AG09309 (cell line): ENCODE measurements at places on chromosomes 4 and X.

GRCh38 chrX:153778684-153779101 is 2.1 kb upstream of the SRPK3 start:
- no peak for DNase-seq

- no peak for DNase-seq
Measured at GRCh38 chr4:93771640-93772411, 56.7 kb upstream of the ATOH1 start.

GRCh38 chr4:82644734-82645126 is 82.9 kb upstream of the TMEM150C start:
- DNase-seq: no peak

DNA sequence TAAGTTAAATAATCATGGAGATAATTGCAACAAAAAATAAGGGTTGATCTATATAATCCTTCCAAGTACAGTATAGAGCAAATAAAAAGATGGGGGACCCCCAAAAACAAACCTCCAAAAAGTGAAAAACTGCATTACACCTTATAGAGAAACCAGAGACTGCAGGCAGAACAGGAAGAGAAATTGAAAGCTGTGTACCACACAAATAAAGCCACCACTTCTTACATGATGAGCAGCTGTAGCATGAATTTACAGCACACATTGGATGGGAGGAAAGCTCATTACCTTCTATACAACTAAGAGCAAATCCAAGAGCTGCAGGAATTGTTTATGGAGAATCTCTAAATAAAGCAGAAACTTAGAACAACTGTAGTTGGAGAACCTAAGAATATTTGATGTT is 152.4 kb upstream of the PDE5A start:
- no peak for DNase-seq

GRCh38 chrX:15946783-15947580 is 92.4 kb upstream of the AP1S2 start:
- peak; percentile 59 for DNase-seq

DNA sequence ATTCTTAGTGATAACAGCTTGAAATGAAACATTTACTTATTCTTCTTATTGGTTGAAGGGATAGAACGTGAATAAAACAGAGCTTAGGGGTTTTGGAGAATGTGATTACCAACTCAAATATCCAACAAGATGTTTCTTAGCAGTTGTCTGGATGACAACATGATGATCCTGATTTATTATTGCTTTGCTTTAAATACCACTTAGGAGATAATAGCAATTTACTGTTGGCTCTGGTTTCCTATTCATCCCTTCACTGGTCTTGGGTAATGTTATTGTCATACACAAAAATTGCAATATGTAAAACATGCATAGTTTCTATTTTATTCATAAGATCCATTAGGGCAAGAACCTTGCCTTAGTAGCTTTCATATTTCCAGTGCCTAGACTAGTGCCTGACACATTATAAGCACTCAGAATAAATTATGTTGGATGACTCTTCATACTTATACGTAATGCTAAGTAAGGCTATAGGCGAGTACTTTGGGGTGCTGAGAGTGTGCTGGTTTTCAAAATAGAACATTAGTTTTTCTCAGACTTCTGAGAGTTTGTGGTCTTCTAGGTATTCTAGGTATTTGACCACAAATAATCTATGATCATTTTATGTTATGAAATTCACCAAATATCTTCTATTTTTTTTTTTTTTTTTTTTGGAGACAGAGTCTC is 58.6 kb upstream of the PGRMC2 start:
- no peak for DNase-seq

GRCh38 chr4:28973587-28974350 is 1746.4 kb upstream of the PCDH7 start:
- DNase-seq: no peak

DNA sequence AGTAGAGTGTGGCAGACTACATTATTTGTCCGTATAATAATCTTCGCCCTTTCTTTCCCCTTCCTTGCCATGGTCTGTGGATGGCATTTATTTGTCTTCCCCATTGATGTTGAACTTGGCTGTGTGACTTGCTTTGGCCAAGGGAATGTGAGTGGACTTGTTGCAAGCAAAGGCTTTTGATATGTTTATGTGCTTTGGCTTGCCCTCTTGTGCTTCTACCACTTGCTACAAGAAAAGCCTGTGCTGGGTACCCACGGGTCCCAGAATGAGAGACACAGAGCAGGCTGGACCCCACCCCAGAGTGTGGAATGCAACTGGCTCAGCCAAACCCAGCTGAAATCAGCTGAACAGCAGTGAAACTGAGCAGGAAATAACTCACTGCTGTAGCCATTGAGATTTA is 63.0 kb downstream of the FAM184B start:
- no peak for DNase-seq

DNA sequence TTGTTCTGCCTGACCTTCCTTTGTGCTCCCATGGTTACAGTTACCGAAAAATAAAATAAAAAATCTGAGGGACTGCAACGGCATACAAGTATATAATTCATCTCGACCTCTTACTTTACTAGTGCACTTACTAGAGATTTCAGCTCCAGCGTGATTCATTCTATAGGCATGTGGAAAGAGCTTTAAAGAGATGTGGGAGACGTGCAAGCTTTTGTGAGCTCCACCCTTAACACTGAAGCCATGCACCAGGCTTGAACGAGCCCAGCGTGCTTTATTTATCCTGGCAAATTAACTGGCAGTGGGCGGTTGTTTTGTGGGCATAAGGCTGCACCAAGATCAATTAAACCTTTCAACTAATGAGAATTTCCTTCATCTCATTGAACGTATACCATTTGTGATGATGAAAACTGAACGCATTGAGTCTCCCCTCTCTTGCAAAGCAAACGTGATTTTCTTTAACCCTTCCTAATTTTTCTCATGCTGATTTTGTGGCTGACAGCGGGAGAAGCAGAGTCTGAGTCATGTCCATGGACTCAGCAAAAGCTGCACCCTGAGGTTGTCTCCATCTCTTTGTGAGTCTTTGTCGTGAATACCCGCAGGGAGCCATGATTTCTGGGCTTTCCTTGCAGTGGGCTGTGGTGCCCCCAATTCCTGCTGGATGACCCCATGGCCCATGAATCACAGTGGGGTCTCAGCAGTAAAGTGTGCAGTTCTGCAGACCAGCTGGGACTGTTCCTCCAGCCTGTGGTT is 60.1 kb downstream of the MXRA5 start:
- DNase-seq: no peak

DNA sequence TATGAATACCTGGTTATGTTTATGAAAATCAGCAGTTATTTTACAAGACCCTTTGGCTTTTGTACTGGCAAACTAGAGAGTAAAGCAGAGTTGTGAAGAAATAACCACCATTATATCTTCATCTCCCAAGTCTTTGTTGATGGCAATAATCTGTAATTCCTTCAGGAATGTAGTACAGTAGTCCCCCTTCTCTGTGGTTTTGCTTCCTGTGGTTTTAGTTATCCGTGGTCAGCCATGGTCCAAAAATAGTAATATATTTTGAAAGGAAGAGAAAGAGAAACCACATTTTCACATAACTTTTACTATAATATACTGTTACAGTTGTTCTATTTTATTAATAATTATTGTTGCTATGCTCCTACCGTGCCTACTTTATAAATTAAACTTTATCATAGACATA is 27.8 kb downstream of the BANK1 start:
- peak; percentile 59 for DNase-seq

DNA sequence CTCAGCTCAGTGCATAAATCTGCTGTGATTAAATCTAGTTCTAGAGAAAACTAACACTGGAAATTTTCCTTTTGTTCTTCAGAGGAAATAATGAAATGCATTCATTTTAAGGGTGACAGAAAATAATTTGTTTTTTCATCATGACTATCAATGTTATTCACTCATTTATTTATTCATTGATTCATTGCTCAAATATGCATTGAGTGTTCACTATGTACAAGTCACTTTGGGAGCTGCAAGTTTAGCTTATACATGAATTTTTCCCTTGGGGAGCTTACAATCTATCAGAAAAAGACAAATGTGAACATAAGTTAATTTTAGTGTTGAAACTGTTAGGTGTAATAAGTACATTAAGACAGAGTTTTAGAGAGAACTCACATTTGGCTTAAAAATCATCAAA is 897.8 kb downstream of the CENPC start:
- DNase-seq: no peak

DNA sequence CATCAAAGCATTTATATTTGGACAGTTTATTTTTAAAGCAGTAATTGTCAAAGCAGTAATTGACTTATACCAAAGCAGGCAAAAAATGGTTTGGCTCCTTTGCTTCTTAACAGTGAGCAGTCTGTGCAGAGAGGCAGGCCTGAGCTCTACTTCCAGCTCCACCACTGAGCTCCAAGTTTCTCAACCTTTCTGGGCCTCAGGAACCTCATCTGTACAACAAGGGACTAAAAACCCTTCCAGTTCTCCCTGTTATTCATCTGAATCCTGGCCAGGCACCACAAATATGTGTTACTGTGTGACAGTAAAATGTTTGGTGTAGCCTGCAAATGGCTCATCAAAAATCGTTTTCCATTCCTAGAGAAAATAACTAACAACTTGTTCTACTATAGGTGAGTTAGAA is 88.7 kb upstream of the TTC29 start:
- DNase-seq: peak; percentile 21

DNA sequence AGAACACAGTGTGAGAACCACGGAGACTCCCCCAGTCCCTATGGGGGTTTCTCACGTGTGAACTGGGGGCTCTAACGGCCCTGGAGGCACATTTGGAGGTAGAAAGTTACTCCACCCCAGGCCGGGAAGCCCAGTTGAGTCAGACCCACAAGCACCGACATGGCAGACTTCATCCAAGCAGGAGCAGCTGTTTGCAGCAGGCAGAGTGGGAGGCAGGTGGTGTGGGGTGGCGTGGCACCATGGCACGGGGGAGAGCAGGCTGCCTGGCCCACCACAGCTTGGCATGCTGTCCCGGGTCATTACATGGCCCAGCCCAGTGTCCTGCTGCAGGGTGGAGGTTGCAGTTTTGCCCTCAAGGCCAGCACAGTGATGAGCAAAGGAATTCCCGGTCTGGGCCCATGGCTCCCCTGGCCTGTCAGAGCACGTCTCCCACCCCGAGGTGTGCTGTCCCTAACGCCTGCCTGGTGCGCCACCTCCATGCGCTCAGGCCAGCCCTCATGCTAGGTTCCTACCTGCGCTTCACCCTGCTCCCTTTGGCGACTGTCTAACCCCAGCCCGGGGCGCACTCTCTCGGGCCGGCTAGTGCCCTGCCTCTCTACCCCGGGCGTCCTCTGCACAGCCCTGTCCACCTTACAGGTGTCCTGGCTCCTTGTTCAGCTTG is 90.6 kb upstream of the AFAP1 start:
- no peak for DNase-seq

GRCh38 chr4:144575181-144575580 is 70.8 kb upstream of the HHIP start:
- no peak for DNase-seq

GRCh38 chr4:74084984-74085383 is 14.0 kb downstream of the CXCL2 start:
- DNase-seq: no peak

DNA sequence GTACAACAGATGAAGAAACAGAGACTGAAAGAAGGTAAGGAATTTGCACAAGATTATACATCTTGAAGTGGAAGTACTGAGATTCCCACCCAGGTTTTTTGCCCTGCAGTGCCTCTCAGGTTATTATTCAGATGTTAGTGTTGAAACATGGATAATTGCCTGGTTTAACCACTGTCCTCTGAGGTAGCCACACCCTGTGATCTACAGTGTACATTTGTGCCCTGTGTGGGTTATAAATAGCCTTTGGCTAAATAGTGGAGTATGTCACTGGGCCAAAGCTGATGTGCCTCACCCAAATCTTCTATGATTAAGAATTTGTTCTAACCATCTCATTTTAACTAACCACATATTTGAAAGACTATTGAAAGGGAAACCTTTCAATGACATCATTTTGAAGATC is 5.4 kb upstream of the ASB5 start:
- peak; percentile 17 for DNase-seq

DNA sequence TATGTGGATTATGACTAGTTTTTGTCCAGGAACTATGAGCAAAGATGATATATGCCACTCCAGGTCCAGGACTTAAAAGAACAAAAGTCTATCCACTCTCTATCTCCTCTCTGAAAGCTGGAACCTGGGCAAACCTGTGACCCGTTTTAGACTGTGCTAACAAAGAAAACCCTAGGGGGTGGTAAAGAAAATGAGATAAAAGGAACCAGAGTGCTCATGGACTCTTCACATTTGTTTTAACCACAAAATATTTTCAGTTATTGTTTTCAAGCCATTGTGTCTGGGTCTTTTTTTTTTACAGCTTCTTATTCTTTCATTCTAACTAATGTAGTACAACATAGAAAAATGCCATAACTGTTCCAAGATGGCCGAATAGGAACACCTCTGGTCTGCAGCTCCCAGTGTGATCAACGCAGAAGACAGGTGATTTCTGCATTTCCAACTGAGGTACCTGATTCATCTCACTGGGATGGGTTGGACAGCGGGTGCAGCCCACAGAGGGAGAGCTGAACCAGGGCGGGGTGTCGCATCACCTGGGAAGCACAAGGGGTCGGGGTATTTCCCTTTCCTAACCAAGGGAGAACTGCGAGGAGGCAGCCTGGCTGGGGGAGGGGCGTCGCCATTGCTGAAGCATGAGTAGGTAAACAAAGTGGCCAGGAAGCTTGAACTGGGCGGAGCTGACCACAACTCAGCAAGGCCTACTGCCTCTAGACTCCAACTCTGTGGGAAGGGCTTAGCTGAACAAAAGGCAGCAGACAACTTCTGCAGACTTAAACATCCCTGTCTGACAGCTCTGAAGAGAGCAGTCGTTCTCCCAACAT is 45.1 kb downstream of the CHM start:
- no peak for DNase-seq

- DNase-seq: no peak
Measured at GRCh38 chr4:8085491-8086117, 73.0 kb downstream of the ABLIM2 start.

- DNase-seq: no peak
Measured at GRCh38 chr4:26212528-26212927, 108.3 kb upstream of the RBPJ start.

- DNase-seq: peak; percentile 60
Measured at GRCh38 chr4:113397114-113397701, 347.8 kb downstream of the ANK2 start.
